ENCODE measurements at places on chromosomes 16 and 17.

DNA sequence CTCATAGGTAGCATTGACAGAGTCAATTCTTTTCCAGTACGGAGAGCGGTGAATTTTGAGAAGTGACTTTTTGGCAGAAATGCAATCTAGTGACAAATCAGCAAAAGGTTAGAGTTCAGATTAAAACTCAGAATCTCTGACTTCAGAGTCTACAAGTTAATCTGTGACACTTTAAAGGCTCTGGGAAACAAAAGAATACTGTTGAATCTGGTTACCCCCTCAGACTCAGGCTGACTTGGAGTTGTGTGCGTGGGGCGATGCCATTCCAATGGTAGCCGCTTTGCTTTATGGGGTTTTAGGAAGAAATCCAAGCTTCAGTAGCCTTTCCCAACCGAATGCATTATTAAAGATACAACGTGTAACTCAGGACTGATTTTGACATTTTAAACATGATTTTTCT is 118.2 kb downstream of the CDH13 start:
- DNase-seq, result no peak

GRCh38 chr17:49577650-49577934 is 1.9 kb downstream of the NXPH3 start:
- no peak for DNase-seq

DNA sequence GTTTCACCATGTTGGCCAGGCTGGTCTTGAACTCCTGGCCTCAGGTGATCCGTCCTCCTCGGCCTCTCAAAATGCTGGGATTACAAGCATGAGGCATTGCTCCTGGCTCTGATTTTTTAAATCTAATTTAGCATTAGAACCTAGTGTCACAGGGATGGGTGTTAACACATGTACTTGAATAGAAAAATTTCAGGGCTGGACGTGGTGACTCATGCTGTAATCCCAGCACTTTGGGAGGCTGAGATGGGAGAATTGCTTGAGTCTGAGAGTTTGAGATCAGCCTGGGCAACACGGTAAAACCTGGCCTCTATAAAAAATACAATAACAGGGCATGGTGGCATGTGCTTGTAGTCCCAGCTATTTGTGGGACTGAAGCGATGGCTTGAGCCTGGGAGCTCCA is 6.0 kb upstream of the RNF135 start:
- DNase-seq, result no peak

- no peak for DNase-seq
These were observed 30.7 kb upstream of the FOXJ1 start for GRCh38 chr17:76171706-76172105.

DNA sequence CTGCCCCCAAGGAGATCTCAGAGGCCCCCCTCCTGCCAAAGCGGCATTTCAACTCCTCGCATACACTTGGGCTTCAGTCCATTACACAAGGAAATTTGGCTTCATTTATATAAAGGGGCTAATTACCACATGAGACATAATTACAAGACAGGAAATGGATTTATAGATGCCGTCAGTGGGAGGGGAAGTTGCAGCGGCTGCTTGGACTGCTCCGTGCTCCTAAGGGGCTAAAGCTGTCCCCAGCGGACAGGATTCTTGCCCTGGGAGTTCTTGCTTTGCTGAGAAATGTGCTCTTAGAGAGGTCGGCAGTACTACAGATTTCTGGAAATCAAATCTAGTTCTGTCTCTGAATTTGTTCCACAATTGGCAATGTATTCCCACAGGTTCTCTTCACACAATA is 57.2 kb upstream of the NLK start:
- no peak for DNase-seq

- DNase-seq, result no peak
These were observed 109.9 kb downstream of the GNAO1 start for GRCh38 chr16:56300891-56301850.

GRCh38 chr17:79769570-79770506 is 8.1 kb upstream of the CBX2 start:
- no peak for DNase-seq

DNA sequence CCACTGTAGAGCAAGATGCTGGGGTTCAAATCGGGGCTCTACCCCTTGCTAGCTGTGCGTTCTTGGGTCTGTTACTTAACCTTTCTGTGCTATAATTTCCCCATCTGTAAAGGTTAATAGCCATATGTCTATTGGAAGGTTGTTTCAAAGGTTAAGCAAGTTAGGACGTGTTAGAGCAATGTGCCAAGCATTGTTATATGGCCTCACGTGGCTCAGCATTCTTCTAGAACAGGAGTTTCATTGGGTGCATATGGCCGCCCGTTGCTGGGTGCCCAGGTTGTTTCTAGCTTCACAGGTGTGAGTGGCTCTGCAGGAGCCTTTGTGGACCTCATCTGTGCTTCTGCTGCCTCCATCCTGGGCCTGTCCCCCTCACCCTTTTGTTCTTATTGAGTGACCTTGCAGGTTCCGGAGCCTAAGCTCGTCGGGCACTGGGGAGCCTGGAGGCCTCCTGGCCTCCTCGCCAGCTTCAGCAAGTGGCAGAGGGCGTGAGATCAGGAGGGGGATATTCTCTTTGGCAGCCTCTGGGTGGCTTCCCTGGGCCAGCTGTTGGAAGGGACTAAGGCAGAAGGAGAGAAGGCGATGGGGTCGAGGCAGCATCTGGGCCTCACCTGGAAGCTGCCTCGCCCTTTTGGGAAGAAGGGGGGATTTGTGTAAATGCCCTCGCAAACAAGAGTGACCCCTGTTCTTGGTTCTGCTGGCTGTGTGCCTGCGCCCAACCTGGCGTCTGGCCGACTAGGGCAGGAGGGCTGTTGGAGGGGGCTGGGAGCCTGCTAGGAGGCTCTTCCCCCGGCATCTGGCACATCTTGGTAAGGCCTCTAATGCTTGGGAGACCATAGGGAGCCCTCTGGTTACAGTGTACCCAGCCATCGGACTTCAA is 80.2 kb upstream of the CIBAR2 start:
- no peak for DNase-seq

DNA sequence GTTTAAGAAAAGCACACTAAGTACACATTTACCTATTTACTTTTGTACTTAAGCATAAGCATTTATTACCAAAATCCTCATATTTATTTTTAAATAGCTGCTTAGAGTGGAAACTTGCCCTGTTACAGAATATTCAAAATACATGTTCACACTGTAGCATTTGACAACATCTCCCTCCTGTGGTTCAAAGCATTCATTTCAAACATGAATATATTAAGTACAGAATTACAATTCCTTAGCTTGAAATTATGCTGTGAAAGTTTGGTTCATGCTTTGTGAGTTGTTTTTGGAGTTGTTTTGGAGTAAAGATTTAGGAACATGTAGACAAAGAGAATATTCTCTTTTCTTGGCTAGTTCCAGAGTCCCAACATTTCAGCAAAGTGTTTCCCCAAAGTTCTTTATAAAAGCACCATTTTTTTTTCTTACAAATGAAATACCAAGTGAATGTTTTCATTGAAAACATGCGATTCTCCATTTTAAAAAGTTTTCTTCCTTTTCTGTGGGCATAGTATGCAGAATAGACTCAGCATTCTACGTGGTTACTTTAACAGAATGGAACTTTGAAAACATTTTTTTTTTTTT is 33.2 kb downstream of the TUBD1 start:
- DNase-seq, result peak; percentile 17

DNA sequence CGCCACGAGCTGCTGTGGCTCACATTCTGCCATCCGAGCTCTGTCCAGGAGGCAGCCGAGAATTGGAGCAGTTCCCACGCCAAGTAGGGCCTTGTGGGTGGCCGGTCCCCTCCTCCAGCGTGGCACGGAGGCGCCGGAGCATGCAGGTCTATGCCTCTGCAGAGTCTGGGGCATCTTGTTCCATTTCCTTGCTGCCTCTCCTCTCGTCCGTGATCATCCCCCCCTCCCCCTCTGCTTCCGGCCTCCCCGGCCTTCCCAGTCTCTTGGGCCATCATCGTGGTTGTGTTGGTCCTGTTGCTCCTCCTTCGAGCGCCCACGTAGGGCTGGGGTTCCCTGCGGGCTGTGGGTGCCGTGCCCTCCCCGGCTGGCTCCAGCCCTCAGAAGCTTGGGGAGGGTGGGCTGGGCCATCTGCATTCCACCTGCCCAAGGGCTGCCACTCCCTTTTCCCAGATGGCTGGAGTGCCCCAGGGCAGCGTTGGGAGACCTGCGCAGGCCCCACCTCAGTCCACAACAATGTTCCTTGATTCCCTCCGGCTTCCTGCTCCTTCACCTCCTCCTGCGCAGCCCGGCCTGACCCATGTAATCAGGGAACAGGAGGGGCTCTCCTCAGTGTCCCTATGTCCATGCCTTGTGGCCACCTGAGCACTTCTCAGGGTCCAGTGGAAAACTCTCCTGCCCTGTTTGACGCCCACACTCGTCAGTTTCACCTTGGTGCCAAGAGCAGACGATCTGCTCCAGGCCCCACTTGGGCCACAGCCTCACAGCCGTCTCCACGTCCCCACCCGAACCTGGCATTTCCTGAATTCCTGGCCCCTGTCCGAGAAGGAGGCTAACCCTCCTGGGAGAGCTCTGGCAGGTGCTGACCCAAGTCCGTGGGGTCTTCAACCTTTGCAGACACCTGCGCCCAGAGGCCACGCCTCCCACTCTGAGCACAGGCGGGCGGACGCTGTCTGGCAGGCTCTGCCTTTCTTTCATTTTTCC is 37.1 kb downstream of the BAIAP2 start:
- no peak for DNase-seq

- no peak for DNase-seq
These were observed 27.2 kb downstream of the RPH3AL start for GRCh38 chr17:325270-326009.

- no peak for DNase-seq
These were observed 2.7 kb downstream of the CDK5R1 start for GRCh38 chr17:32489320-32490100.

DNA sequence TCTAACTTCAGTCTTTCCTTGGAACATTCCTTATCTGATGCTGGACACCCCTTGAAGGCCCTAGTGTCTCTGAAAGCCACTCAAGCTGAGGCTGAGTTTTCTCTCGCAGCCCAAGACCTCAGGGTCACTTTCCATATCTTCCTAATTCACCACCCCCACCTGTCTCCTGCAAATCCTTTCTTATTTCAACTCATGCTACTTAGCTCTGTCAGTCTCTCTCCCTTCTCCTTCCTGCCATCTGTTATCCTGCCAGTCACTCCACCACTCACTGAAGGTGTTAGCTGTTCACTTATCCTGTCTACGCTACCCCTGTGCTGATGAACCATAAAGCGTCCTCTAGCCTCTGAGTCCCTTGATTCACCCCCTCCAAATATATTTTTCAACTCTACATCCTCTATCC is 143.9 kb upstream of the SHISA6 start:
- no peak for DNase-seq

DNA sequence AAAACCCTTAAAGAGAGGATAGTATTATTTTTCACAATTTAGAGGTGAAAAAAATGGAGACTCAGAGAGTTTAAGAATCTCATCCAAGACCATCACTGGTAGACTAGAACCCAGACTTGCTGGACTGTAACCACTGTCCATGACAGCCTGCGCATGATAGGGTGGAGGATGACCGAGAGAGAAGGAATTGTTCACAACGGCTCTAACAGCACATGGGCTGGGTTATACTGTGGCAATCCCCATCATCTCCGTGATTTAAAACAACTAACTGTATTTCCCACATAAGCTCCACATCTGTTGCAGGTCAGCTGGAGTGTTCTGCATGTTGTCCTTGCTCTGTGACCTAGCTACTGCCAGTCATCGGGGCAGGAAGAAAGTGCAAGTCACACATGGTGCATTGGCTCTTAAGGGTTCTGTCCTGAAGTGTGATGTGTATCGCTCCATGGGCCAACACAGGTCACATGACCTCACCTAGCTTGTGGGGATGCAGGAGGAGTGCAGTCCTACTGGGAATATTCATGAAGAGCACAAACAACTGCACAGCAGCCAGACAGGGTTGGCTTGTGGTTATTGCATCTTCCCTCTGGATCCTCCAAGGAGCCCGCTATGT is 131.2 kb upstream of the MPHOSPH6 start:
- DNase-seq, result no peak

DNA sequence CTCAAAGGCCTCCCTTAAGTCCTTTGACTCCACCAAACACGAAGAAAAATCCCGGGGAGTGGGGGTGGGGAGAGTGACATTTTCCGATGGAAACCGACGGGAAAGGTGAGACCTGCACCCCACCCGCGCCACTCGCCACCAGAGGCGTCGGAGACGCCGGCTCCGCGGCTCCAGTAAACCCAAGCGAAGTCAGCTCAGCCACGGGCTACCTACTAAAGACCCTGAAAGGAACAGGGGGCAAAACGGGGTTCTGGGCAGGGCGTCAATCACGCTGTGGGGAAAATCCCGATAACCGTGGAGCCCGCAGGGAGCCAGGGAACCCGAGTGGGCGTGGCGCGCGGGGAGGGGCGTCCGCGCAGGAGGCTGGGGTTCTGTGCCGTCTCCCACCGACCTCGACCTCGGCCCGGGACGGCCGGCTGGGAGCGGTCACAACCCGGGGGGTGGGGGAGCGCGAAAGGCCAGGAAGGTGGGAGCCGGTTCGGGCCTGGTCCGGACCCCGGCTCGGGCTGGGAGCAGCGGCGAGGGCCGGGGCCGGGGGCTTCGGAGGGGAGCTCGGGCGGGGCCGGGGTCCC is 565 bp downstream of the WDR45B start:
- peak; percentile 19 for DNase-seq

DNA sequence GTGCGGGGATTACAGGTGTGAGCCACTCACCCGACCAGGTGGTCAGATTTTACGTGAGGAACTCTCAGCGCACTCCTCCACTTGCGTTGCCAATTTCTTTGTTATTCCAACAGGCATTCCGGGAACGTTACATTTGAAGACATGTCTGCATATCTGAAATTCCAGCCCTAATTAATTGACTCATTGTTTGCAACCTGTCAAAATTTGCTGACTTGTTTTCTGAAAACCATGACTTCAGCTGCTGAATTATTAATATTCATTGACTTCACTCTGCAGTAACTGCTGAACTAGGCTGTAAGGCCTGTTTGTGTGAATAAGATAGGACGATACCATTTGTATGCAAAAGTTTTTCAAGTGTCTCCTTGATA is 16.6 kb downstream of the G6PC1 start:
- no peak for DNase-seq

GRCh38 chr16:81602256-81602776 is 157.7 kb downstream of the CMIP start:
- DNase-seq, result no peak

DNA sequence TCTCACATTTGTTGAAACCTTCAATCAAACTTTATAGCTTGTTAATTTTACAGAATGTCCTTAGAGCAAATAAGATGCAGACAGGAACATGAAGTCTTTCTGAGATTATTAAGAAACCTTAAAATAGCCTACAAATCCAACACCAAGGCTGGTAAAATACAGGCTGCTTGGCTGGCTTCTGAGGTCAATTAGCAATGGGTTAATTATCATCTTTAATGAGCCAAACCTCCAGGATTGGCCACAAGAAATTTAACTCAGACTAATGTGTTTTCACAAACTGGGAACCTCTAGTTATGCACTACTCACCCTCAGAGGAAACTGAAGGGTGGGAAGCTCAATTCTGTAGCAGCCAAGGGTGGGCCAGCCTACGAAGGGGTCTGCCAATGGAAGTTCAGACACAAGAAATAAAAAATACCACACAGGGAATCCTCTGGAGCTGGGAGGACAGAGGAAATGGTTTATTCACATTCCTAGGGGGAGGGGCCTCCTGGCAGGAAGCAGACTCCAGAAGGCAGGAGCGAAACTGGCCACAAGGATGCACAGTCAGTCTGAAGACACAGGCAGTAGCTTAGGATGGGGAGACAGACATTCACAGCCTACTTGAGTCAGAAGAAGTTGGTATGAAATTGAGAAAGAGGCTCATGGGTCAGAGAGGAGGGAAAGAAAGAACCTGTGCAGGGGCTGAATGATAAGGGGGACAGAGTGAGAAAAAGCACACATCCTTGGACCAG is 36.1 kb downstream of the HIC1 start:
- DNase-seq, result no peak

Data from activated CD4-positive, alpha-beta T cell treated with anti-CD3 and anti-CD28 coated beads, Interleukin-2, Interleukin-4, amounts not matched to agents 100 ng/mL and 50 ng/mL, durations not matched to agents 16 hours and 8 hours (primary cell).